CD4-positive, alpha-beta T cell treated with Interleukin-4 for 4 hours (primary cell): ENCODE measurements at places on chromosomes 16 and 17.
A peak's percentile ranks its signal among the peaks of the same experiment; 100 is the strongest.

GRCh38 chr16:23902034-23902747 lies 66.4 kb downstream of the PRKCB start:
- no peak for DNase-seq

DNA sequence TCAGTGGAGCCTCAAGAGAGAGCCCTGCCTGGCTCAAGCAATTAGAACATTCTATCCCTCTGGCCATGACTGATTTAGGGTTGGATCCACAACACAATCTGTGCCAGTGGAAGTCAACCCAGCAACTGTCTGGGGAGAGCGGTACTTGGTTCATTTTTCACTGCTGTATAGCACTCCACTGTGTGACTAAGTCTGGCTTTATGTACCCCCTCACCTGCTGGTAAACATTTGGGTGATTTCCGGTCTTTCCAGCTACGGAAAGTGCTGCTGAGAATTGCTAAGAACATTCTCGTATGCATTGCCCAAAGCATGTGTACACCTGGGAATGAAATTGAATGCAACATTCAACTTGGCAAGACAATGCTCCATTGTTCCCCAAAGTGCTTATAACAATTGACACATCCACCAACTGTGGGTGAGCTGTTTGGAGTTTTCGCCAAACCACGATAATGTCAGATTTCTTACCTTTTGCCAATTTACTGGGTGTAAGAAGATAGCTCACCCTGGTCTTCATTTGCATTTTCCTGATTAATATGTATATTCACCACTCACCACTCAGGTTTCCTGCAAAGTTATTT lies 63.5 kb upstream of the MED9 start:
- no peak for DNase-seq

DNA sequence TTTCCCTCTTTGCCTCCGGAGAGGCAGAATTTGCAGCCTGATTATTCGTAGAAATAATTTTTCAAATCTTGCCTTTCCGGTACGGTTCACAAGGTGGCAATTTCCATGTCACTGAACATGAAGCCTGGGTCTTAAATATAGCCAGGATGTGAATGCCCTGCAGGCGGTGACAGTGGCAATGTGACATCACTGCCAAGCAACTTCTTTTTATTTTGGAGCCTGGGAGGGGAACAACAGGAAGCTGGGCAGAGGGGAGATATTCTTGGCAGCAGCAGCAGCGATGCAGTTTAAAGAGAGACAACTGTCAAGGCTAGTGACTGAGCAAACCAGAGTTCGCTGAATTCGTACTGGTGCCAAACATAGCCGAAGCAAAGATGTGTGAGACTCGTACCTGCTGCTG lies 171.1 kb downstream of the SNX29 start:
- DNase-seq, result no peak

DNA sequence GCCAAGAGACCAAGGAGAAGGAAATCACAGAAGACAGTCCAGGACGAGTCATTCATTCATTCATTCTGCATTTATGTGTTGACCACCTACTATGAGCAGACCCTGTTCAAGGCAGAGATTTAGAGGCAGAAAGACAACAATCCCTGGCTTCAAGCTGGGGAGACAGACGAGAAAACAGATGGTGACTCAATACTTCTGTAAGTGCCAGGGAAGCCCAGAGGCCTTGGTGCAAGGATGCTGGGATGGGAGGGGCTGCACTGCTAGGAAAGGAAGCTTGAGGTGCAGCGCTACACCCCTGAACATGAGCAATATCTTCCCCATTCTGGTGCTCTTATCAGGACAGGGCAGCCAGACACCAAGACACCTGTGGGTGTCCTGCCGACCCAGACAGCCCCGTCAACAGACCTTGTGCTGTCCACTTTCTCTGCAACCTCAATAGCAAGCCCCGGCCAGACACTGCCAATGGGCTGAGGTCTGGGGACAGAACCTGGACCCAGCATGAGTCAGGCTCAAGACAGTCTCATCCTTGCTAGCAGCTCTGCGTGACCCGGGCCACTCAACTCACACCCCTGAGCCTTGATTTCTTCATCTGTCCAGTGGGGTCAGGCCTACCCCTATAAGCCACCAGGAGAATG lies 163.5 kb downstream of the COPRS start:
- no peak for DNase-seq

DNA sequence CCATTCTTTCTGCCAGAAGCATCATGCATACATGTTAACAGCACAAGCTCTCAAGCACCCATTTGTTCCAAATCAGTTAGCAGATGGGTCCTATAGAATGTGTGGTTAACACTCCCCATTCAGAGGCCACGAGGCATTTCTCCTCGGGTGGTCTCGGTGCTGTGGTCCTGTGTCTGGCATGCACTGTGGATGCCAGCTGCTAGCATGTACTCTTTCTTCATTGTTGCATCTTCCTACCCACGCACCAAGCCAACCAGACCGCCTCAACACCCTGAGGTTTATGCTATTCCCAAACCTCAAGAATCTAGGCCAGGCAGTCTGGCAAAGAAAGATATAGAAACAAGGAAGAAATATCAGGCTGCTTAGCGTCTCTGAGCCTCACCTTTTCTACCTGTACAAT lies 27.8 kb upstream of the MRTFB start:
- DNase-seq, result no peak

GRCh38 chr17:50182783-50183420 lies 17.1 kb downstream of the SGCA start:
- DNase-seq, result no peak

GRCh38 chr17:74663561-74663960 lies 40.0 kb upstream of the CD300E start:
- DNase-seq, result no peak

GRCh38 chr17:81976332-81977210 lies 858 bp upstream of the ASPSCR1 start:
- peak; percentile 13 for DNase-seq

GRCh38 chr16:67034487-67034886 lies 5.5 kb downstream of the CBFB start:
- no peak for DNase-seq

GRCh38 chr17:8133399-8133798 lies 9.5 kb upstream of the HES7 start:
- DNase-seq, result no peak

- no peak for DNase-seq
These were observed 4.3 kb downstream of the BANP start for GRCh38 chr16:87955302-87956097.

DNA sequence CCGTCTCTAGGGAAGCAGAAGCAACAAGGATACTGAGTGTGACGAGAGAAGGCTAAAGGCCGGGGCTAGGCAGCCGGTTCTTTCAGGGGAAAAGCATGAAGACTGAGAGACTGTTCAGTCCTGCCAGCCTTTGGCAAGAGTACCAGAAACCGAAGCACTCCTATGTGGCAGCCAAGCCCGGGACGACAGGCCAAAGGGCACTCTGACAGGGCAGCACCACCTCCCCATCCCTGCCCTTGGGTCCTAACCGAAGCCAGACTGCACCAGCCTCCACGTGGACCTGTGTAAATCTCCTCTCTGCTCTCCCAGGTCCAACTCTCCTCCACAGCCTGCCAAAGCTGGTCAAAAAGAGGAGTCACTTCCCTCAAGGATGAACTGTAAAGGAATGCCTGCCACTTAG lies 23.5 kb upstream of the ALOX15 start:
- no peak for DNase-seq

GRCh38 chr17:77602883-77603640 lies 355.4 kb upstream of the TNRC6C start:
- no peak for DNase-seq

- no peak for DNase-seq
These were observed 101.5 kb downstream of the SEC14L1 start for GRCh38 chr17:77242118-77242851.
